ENCODE measurements at places on chromosomes 16 and 17.

GRCh38 chr17:27257031-27257357 lies 36.9 kb upstream of the WSB1 start:
- no peak for DNase-seq

- DNase-seq = no peak
Measured at GRCh38 chr17:34699181-34699580, 119.8 kb downstream of the TMEM132E start.

DNA sequence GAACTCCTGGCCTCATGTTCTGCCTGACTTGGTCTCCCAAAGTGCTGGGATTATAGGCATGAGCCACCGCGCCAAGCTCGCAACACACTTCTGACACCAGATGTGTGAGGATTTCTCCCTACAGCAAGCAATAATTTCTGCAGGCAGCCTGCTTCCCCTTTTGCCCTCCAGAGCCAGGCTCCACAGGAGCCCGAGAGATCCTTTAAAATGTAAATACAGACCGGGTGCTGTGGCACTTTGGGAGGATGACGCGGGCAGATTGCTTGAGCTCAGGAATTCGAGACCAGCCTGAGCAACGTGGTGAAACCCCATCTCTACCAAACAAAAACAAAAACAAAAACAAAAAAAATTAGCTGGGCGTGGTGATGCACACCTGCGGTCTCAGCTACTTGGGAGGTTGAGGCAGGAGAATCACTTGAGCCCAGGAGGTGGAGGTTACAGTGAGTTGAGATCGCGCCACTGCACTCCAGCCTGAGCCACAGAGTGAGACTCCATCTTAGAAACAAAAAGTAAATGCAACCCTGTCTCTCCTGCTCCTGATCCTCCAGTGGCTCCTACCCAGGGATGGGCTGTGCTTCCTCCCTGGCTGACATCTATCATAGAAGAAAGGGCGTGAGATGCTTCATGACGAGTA lies 14.7 kb downstream of the C16orf96 start:
- no peak for DNase-seq

GRCh38 chr17:64343833-64344637 lies 46.6 kb downstream of the PECAM1 start:
- no peak for DNase-seq

- no peak for DNase-seq
Measured at GRCh38 chr16:88068476-88069396, 117.5 kb downstream of the BANP start.

DNA sequence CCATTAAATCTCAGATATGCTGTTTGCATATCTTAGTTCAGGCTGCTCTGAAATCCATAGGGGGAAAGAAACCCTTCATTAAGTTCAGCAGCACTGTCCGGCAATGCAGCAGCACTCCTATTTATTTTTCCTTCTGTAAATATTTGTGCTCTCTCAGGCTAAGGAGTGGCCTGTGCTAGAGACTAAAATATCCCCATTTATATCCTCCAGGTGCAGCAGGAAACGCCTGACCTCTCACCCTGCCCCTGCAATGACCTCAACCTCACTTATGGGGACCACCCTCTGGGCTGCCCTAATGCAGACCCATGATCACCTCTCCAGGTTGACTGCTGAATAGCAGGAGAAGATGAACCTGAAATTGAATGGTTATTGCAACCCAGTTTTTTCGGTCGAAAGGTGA lies 165.0 kb upstream of the ELAC2 start:
- DNase-seq = no peak

GRCh38 chr17:76543482-76543825 lies 3.6 kb downstream of the PRCD start:
- no peak for DNase-seq

DNA sequence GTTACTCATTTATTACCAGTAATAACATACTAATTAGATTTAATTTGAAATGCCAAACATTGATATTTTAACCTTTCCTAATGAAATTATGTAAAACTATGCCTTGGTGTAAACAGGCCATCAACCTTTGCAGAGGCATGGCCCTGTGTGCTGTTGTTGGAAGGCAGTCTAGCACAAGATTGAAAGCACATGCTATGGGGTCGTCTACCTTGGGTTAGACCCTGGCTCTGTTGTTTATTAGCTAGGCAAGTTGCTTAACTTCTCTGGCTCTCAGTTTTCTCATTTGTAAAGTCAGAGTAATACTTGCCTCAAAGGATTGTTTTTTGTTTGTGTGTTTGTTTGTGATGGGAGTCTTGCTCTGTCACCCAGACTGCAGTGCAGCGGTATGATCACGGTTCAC lies 9.4 kb upstream of the CDR2 start:
- DNase-seq = no peak

DNA sequence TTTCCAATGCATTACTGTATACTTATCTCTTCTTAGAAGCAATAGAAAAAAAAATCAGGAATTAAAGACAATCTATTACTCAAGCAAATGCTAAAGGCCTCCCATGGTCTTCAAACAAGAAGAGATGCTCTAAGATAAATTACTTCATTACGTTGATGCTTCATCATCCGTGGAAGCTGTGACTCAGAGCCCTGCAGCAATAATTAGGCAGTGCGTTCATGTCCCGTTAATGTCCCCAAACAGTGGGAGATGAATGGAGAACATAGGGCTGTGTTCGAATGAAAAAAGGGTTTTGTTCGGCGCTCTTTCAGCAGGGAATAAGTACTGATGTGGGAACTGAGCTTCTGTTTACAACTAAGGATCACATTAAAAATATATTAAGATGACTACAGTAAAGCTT lies 15.9 kb upstream of the PDXDC1 start:
- no peak for DNase-seq

DNA sequence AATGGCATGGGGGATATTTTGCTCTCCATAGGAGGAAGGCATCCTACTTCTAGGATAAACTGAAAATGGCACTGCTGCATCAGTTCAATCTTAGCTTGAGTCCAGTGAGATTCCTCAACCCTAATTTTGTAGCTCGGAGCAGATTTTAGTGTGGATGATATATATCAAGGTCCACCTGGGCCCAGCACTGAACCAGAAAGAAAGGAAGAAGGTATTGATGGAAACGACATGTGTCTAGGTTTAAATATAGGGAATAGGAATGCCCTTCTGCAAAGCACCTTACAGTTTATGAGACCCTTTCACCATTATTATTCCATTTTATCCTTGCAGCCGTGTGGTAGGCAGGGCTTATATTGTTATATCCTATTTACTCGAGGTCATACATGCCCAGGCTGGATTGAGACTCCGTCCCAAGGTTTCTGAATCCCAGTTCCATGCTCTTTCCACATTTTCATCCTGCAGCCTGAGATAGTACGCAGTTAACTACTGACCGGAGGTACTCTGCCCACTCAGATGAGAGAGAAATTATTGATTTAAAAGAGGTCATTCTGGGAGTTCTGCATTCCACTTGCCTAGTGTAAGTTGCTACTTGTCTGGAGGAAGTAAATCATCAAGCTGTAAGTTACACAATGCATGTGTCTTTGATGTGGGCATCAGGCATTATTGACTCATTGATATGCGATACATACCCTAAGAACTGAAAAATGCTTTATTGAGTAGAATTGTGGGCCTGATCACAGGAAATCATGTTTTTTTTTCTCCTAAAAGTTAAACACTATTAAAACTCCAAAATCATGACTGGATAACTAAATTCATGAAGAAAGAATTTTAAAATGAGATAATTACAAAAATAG lies 10.1 kb downstream of the KRT39 start:
- no peak for DNase-seq

Data from cortex of kidney (tissue), 1 donor.